ENCODE measurements at places on chromosomes 5 and 9. TPM values are rescaled to one million over a fixed set of nuclear protein-coding genes. Genes with fewer than 3 reads are reported as not detected.

- DNase-seq = no peak
These were observed 19.9 kb upstream of the S1PR3 start for GRCh38 chr9:88971131-88971960.

Gene HACD4
- 2.2 TPM for total RNA-seq

Gene PHF24
- 0.39 TPM for total RNA-seq

- no peak for DNase-seq
These were observed 223.3 kb downstream of the PIK3R1 start for GRCh38 chr5:68438876-68439275.

Data from mesenteric fat pad (tissue), 1 donor.